ENCODE measurements at places on chromosomes 7 and 10.

- DNase-seq = no peak
These were observed 266.1 kb downstream of the SORCS1 start for GRCh38 chr10:106898446-106898845.

- DNase-seq = no peak
These were observed 7.4 kb upstream of the VIM start for GRCh38 chr10:17220652-17221100.

DNA sequence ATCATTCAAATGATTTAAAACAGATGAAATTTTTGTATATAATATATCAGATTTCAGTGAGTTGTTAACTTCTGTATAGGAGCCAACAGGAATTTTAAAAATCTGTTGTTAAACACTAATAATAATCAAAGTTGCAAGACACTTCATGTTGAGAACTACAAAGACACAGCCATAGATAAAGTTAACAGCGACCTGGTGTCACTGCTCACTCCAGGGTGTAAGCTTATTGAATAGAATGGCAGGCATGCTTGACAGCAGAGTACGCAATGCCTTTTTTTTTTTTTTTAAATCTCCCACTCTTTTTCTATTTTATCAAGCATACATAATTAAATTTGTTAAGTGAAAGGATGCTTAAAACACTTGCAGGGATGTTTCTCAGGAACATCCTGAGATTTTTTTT lies 32.0 kb downstream of the PCDH15 start:
- no peak for DNase-seq

DNA sequence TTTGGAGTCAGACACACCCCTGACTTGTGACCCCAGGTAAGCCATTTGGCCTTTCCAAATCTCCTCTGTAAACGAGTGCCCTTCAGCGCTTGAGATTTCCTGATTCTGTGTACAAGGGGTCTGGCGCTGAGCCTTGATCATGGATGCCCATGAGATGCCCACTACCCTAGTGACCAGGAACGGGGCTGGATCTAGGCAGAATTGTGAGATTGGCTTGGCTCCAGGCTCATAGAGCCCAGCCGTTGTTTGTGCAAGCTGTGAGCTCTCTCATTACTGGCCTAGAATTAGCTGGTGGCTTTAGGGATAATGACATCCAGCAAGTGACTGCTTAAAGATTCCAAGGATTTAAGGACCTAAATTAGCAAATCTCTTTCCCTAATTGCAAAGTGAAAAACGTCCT lies 84.9 kb downstream of the CAMK1D start:
- no peak for DNase-seq

DNA sequence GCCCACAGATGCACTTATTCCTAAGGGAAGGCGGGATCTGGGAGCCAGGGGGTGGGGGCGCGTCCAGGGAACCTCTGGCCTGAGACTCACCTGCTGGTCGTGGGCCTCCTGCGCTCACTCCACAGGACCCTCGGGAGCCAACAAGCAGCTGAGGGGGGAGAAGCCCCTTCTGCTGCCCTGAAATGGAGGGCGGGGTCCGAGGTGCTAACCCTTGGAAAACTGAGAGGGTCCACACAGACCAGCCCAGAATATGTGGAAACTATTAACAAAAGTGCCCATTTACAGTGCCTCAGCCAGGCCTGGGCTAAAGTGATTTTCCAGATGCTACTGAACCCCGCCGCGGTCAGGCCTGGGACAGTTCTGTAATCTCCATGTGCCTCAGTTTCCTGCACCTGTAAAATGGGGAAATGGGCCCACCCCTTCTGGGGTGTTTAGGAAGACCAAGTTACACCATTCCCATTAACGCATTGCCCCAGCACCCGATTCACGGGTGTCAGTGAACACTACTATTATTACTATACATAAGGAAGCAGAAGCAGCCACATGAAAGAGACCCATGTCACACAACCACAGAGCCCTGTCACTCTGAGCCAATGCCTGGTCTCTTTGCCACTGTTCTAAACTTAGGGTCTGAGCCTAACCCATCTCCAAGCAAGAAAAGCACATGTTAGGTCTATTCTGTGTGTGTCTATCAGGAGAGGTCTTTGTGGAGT lies 630 bp upstream of the VSTM4 start:
- DNase-seq = no peak

- DNase-seq = no peak
These were observed 97.3 kb upstream of the CTBP2 start for GRCh38 chr10:125257521-125258108.

- peak; percentile 34 for DNase-seq
These were observed 51.2 kb upstream of the LAMB4 start for GRCh38 chr7:108181073-108181985.

DNA sequence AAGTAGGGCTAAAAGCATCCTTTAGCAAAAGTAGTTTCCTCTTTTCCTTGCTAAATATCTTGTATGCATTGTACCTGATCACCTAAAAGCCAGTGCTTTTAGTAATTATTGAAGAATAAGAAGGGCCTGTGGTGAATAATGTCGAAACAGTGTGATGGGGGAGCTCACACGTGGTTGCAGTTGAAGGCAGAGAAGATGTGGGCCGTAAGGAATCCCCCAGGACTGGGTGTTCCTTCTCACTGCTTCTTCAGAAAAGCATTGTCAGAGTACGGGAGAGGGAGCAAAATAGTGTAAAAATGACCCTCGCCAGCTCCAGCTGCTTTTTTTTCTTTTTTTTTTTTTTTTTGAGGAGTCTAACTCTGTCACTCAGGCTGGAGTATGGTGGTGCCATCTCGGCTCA lies 201.1 kb downstream of the NSUN6 start:
- no peak for DNase-seq

- DNase-seq = peak; percentile 3
These were observed 774 bp downstream of the PON2 start for GRCh38 chr7:95433952-95434556.

- no peak for DNase-seq
These were observed 22.6 kb downstream of the SH3PXD2A start for GRCh38 chr10:103832806-103833205.

GRCh38 chr10:33336582-33337325 lies 2.3 kb upstream of the NRP1 start:
- no peak for DNase-seq

GRCh38 chr10:117547016-117547715 lies 4.6 kb downstream of the EMX2 start:
- no peak for DNase-seq

DNA sequence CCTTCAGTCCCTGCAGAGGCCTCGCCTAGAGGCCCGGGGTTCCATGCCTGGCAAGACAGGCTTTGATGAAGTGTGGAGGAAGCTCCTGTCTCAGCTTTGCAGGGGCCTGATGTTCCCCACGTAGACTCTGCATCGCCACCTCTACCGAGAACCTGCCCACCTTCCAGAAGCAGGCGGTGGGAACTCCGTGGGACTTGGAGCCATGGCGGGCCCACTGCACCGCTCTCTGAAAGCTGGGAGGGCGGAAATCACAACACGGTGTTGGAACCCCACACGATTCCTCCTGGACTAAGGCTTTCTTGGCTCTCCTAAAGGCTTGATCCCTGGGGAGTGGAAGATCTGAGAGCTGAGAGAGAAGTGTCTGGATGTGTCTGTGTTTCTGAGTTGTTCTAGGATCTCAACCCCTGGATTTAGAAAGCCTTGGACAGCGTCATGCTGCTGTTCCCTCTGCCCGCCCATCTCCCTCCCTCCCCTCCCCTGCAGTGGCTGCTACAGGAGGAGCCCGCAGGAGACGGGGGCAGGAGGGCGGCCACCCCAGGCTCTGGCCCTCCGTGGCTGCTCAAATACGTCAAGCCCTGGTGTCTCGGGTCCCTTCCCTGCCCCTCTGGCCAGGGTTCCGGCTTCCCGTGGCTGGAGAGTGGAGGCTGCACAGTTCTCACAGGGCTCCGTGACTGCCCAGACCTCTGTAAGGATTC lies 79.7 kb downstream of the VIPR2 start:
- DNase-seq = no peak

GRCh38 chr10:47224546-47225218 lies 75.3 kb upstream of the GDF10 start:
- DNase-seq = no peak

- DNase-seq = no peak
These were observed 101.0 kb upstream of the JCAD start for GRCh38 chr10:30160271-30160982.

DNA sequence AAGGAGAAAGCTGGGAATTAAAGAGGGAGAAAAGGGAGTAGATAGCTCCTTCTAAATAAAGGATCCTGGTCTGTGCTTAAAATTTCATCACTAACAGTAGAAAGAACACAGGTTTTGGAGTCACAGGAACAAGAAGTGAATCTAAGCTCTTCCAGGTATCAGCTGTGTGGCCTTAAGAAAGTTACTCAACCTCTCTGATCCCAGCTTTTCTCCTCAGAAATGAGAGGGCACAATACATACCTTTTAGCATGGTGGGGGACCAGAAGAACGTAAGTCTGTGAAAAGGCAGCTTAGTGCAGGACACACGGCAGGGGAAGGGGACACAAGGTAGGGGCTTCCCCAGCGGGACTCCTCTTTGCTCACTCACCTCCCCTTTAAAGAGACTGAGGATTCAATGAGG lies 13.4 kb downstream of the GFRA1 start:
- no peak for DNase-seq

DNA sequence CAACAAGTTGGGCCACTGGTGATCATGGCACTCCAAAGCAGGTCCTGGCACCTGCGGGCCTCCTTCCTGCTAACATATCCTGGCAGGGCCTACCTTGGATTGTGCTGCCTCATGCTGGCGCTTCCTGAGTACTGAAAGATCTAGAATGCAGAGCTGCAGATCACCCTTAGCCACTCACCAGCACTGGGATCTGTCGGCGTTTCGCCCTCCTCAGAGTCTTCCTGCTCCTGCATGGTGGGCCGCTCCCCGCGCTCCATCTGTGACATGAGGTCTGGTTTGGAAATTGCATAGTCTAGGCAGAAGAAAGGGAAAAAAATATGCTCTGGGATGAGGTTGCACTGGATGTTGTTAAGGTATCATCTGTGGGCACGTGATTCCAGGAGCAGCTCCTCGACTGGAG lies 10.0 kb downstream of the ZNF777 start:
- no peak for DNase-seq

DNA sequence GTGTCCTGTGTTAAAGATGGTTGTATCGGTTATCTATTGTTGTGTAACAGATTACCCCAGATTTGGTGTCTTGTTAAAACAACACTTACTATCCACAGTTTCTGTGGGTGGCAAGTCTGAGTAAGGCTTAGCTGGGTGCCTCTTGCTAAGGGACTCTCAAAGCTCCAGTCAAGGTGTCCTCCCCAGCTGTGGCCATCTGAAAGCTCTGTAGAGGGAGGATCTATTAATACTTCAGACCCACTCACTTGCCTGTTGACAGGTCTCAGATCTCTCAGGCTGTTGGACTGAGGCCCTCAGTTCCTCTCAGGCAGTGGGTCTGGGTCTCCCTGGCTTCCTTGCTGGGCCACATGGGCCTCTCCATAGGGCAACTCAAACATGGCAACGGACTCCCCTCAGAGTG lies 19.6 kb downstream of the ARID5B start:
- no peak for DNase-seq

GRCh38 chr10:104066945-104067344 lies 18.7 kb downstream of the COL17A1 start:
- no peak for DNase-seq

GRCh38 chr10:13502380-13502779 lies 26.4 kb downstream of the BEND7 start:
- DNase-seq = no peak

- no peak for DNase-seq
These were observed 747.8 kb downstream of the GRID1 start for GRCh38 chr10:85618841-85619240.

DNA sequence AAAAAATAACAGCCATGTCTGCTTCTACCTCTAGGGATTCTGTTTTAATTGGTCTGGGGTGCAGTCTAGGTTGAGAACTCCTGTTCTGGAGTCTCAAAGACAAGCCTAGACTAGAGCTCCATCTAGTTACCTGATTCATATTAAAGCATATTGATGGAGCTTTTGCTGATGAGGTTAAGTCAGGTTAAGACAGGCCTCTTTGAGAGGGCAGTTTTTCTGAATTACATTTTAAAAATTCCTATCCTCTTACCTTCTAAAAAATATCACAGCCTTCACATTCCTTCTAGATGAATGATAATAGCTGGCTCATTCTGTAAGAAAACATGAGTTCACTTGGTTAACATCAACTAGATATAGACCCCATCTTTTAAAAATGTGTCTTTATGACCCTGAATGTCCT lies 28.9 kb downstream of the MGAM start:
- DNase-seq = no peak

DNA sequence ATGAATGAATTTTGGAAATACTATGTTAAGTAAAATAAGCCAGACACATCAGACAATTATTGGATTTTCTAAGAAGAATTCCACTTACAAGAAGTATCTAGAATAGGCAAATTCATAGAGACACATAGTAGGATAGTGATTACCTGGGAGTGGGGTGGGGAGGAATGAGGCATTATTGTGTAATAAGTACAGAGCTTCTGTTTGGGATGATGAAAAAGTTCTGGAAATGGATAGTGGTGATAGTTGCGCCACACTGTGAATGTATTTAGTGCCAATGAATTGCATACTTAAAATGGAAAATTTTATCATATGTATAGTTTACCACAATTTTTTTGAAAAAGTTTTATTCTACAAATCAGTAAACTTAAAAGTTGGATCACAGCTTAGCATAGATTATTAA lies 297.2 kb upstream of the KAT6B start:
- DNase-seq = no peak

- no peak for DNase-seq
These were observed 356.0 kb upstream of the DPP6 start for GRCh38 chr7:153696242-153696641.

GRCh38 chr10:1206101-1206500 lies 149.9 kb downstream of the WDR37 start:
- no peak for DNase-seq

- DNase-seq = peak; percentile 24
These were observed 168.5 kb upstream of the MEOX2 start for GRCh38 chr7:15854841-15855524.

GRCh38 chr10:122296363-122297120 lies 25.4 kb downstream of the BTBD16 start:
- no peak for DNase-seq

- peak; percentile 34 for DNase-seq
These were observed 39.8 kb upstream of the C10orf67 start for GRCh38 chr10:23384364-23384763.

GRCh38 chr10:24703700-24704099 lies 20.0 kb downstream of the ARHGAP21 start:
- peak; percentile 65 for DNase-seq

GRCh38 chr7:42236266-42236975 lies 588 bp downstream of the GLI3 start:
- peak; percentile 46 for DNase-seq

DNA sequence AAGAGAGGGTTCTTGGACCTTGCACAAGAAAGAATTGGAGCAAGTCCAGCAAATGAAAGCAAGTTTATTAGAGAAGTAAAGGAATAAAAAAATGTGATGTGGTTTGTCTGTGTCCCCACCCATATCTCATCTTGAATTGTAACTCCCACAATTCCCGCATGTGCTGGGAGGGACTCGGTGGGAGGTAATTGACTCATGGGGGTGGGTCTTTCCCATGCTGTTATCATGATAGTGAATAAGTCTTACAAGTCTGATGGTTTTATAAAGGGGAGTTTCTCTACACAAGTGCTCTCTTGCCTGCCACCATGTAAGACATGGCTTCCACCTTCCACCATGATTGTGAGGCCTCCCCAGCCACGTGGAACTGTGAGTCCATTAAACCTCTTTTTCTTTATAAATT lies 39.2 kb upstream of the FZD9 start:
- DNase-seq = no peak

GRCh38 chr10:126392469-126392868 lies 4.2 kb upstream of the ADAM12 start:
- no peak for DNase-seq

- no peak for DNase-seq
These were observed 271.3 kb upstream of the CNTNAP2 start for GRCh38 chr7:145845345-145845744.

Measured in HFFc6 (cell line).